ENCODE measurements at places on chromosomes 11 and 22. TPM values are rescaled to one million over a fixed set of nuclear protein-coding genes. Genes with fewer than 3 reads are reported as not detected.

Gene ATM
- total RNA-seq, result 117 TPM

Gene GRK3
- total RNA-seq, result 0.74 TPM

Gene KCNJ4
- total RNA-seq, result not detected

Gene CALCA
- total RNA-seq, result not detected

Gene NXPE1
- total RNA-seq, result 0.09 TPM

Gene SLC5A1
- total RNA-seq, result not detected

Gene DAGLA
- total RNA-seq, result 1.3 TPM

Gene KRTAP5-10
- not detected for total RNA-seq

Gene OR51E2
- total RNA-seq, result not detected

Gene KCNQ1OT1
- 4.9 TPM for total RNA-seq

Gene B3GAT3
- total RNA-seq, result 22.3 TPM

Gene OR5B12
- not detected for total RNA-seq

Gene LMNTD2
- total RNA-seq, result 0.28 TPM

Gene C11orf21
- total RNA-seq, result not detected

Gene GDPD4
- total RNA-seq, result not detected

Gene OR10D3
- not detected for total RNA-seq

Gene OR51V1
- total RNA-seq, result not detected

Gene SEC14L6
- 0.18 TPM for total RNA-seq

Gene PATE2
- not detected for total RNA-seq

Gene SYTL2
- 29.2 TPM for total RNA-seq

Gene WT1
- total RNA-seq, result 1.1 TPM

Gene NCR3LG1
- 5.0 TPM for total RNA-seq

Gene SLC25A22
- total RNA-seq, result 12.3 TPM

Gene SYT12
- 0.55 TPM for total RNA-seq

Gene UBASH3B
- total RNA-seq, result 14.4 TPM

Gene C11orf16
- not detected for total RNA-seq

Measured in smooth muscle cell of bladder (primary cell).